ENCODE measurements at places on chromosomes 5 and 9.

GRCh38 chr9:116112236-116112635 is 41.4 kb upstream of the PAPPA start:
- no peak for DNase-seq
- H3K4me3 ChIP-seq: no peak overlapping the region
- no peak overlapping the region for H3K27ac ChIP-seq
- no peaks in the 10 kb centered on the region for H3K4me1 ChIP-seq

GRCh38 chr9:73327149-73327548 is 175.5 kb downstream of the ANXA1 start:
- H3K4me1 ChIP-seq: no peaks in the 10 kb centered on the region
- no peak overlapping the region for H3K27ac ChIP-seq
- DNase-seq: no peak
- H3K4me3 ChIP-seq: no peak overlapping the region

- H3K36me3 ChIP-seq: no peaks in the 10 kb centered on the region
- H3K4me3 ChIP-seq: no peak overlapping the region
- H3K27me3 ChIP-seq: peaks cover 2% of the 10 kb centered on the region
- H3K4me1 ChIP-seq: peaks cover 2% of the 10 kb centered on the region
Observed at GRCh38 chr9:72453797-72454196, 67.6 kb upstream of the TMC1 start.

DNA sequence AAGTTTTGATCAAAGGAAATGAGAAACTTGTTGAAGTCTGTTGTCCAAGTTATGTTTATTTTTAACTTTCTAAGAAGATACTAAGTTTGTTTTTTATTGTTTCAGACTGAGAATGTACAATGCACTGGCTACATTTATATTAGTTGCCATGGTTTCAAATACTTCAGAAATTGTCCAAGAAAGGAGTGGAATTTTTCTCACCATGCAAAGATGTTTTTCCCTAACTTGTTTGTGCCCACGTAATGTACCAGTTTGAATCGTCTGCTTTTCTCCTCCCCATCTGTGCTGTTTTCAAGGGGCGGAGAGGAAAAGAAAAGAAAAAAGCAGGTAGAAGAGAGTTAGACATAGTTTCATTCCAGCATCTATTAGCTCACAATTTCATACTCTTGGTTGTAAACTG is 407.0 kb downstream of the KCTD16 start:
- H3K36me3 ChIP-seq: no peaks in the 10 kb centered on the region
- no peaks in the 10 kb centered on the region for H3K27me3 ChIP-seq
- H3K27ac ChIP-seq: no peak overlapping the region
- no peak for DNase-seq
- H3K4me1 ChIP-seq: no peaks in the 10 kb centered on the region

- H3K4me1 ChIP-seq: peaks cover 2% of the 10 kb centered on the region
- no peak overlapping the region for H3K4me3 ChIP-seq
- no peaks in the 10 kb centered on the region for H3K27me3 ChIP-seq
- no peak for DNase-seq
- H3K27ac ChIP-seq: no peak overlapping the region
Observed at GRCh38 chr9:134716067-134716466, 74.5 kb downstream of the COL5A1 start.

GRCh38 chr9:131149688-131150053 is 24.3 kb downstream of the NUP214 start:
- DNase-seq: no peak
- peaks cover 43% of the 10 kb centered on the region for H3K36me3 ChIP-seq
- no peak overlapping the region for H3K4me3 ChIP-seq
- H3K27ac ChIP-seq: peak overlapping the region; percentile 51

- H3K27me3 ChIP-seq: peaks cover 1% of the 10 kb centered on the region
- peaks cover 27% of the 10 kb centered on the region for H3K4me1 ChIP-seq
- DNase-seq: no peak
- H3K4me3 ChIP-seq: peak overlapping the region; percentile 97
Observed at GRCh38 chr9:127714951-127715469, 453 bp downstream of the PTRH1 start.

DNA sequence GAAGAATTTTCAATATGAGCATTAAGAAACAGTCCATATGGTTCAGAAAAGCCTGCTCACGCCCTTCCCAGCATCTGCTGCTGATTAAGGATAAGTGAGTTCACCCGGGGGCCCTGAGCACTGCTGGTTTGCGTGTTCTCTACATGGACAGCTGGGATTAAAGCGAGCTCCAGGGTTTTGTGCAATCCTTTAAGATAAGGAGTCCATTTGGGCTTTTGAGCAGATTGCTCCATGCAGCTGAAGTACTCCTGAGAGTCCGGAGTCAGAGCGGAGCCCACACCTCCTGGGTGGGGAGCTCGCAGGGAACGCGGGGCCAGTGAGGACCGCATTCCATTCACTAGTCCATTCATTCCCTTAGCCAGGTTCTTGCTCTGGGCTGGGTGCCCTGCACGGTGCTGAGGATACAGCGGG is 149.3 kb upstream of the COL5A1 start:
- no peaks in the 10 kb centered on the region for H3K36me3 ChIP-seq
- no peaks in the 10 kb centered on the region for H3K27me3 ChIP-seq
- peak; percentile 10 for DNase-seq
- H3K27ac ChIP-seq: no peak overlapping the region

GRCh38 chr9:22208846-22209585 is 199.9 kb upstream of the CDKN2B start:
- no peak for DNase-seq
- peaks cover 2% of the 10 kb centered on the region for H3K27me3 ChIP-seq
- H3K27ac ChIP-seq: peak overlapping the region; percentile 88
- H3K36me3 ChIP-seq: peaks cover 1% of the 10 kb centered on the region

- no peaks in the 10 kb centered on the region for H3K36me3 ChIP-seq
- DNase-seq: no peak
- H3K27me3 ChIP-seq: no peaks in the 10 kb centered on the region
- H3K27ac ChIP-seq: no peak overlapping the region
- H3K4me3 ChIP-seq: no peak overlapping the region
- H3K4me1 ChIP-seq: no peaks in the 10 kb centered on the region
Observed at GRCh38 chr5:125549322-125549911, 803.0 kb upstream of the ZNF608 start.

DNA sequence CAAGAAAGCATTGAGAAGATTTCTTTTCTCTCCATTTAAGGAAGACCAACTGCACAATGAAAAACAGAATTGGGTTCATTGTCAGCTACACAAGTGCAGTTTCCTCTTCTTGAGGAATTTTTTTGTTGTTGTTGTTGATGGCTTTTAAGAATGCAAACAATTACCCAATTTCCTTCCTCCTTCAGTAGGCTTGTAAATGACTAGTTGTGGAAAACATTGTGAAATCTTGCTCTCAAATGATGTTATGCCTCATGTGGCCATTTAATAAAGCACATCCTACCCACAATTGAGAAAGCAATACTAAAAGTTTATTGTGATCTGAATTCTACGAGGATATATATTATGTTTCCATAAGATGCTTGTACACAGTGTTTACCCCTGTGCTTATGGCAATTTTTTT is 171.6 kb downstream of the FAM174A start:
- no peak for DNase-seq
- no peaks in the 10 kb centered on the region for H3K4me1 ChIP-seq
- H3K4me3 ChIP-seq: no peak overlapping the region
- H3K36me3 ChIP-seq: no peaks in the 10 kb centered on the region
- H3K27ac ChIP-seq: no peak overlapping the region

DNA sequence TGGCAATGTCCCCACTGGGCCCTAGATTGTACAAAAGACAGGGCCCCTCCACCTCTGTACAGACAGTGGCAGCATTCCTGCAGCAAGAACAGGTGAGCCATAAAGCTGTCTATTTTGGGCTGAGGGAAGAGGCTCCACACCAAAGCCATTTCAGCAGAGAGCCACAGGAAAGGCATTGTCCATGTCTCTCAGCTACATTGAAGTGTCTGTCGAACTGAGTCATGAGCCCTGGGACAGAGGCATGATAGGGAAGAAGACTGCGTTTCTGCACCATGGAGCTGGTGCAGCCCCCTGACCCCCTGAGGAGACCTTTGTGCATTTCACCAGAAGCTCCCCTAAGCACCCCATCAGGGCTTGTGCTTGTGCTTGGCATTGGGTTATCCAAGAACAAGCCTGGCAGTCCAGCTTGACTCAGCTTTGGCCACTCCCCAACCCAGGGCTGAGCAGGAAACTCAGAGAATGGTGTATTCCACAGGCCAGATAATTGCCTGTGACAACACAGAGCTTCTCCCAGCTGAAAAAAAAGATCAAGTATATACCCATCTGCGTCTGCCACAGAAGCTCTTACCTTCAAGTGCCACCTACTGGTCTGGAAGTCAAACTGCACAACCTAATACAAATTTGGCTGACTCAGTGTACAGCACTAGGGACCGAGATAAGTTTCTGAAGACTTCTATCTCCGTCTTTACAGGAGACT is 5.9 kb upstream of the FRMD3 start:
- no peaks in the 10 kb centered on the region for H3K36me3 ChIP-seq
- no peak overlapping the region for H3K27ac ChIP-seq
- DNase-seq: peak; percentile 32
- no peak overlapping the region for H3K4me3 ChIP-seq
- H3K27me3 ChIP-seq: peaks cover 12% of the 10 kb centered on the region

DNA sequence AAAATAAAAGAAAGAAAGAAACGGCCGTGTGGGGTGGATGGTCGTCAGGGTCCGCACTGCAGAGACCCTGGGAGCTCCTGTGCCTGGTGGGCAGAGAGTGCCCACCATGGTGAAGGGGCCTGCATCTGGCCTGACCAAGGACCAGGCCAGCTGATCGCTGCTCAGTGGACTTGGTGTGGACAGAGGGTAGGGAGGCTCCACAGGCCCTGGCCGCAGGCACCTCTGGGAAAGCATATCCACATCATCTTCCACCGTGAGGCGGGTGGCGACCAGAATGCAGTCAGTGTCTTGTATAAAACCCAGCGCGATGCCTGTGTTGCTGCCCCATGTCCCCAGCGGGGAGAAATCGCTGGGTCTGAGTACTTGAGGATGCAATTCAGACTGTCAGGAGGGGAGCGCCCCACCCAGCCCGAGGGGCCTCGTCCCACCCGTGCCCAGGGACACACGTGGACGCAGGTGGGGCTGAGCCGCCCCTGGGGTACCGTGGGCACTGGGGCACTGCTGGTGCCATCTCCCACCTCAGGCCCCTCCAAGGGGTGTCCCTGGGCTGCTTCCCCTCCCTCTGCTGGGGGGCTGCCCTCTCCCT is 27.8 kb upstream of the SLC6A19 start:
- peak overlapping the region; percentile 66 for H3K4me3 ChIP-seq
- DNase-seq: peak; percentile 24
- peak overlapping the region; percentile 68 for H3K27ac ChIP-seq
- H3K4me1 ChIP-seq: peaks cover 5% of the 10 kb centered on the region
- H3K27me3 ChIP-seq: no peaks in the 10 kb centered on the region

GRCh38 chr5:6752782-6753181 is 39.5 kb downstream of the TENT4A start:
- no peak overlapping the region for H3K4me3 ChIP-seq
- no peak for DNase-seq
- H3K27ac ChIP-seq: no peak overlapping the region
- H3K4me1 ChIP-seq: peaks cover 12% of the 10 kb centered on the region
- H3K27me3 ChIP-seq: no peaks in the 10 kb centered on the region
- H3K36me3 ChIP-seq: peaks cover 41% of the 10 kb centered on the region

GRCh38 chr5:14206028-14206725 is 63.0 kb downstream of the TRIO start:
- no peak overlapping the region for H3K4me3 ChIP-seq
- H3K27me3 ChIP-seq: peaks cover 27% of the 10 kb centered on the region
- DNase-seq: no peak

- H3K27me3 ChIP-seq: no peaks in the 10 kb centered on the region
- H3K36me3 ChIP-seq: no peaks in the 10 kb centered on the region
- no peak for DNase-seq
- H3K4me1 ChIP-seq: no peaks in the 10 kb centered on the region
- no peak overlapping the region for H3K27ac ChIP-seq
Observed at GRCh38 chr5:9325549-9325948, 220.3 kb downstream of the SEMA5A start.

GRCh38 chr9:106911951-106912350 is 49.0 kb downstream of the ZNF462 start:
- H3K27ac ChIP-seq: no peak overlapping the region
- H3K4me1 ChIP-seq: no peaks in the 10 kb centered on the region
- no peak for DNase-seq

DNA sequence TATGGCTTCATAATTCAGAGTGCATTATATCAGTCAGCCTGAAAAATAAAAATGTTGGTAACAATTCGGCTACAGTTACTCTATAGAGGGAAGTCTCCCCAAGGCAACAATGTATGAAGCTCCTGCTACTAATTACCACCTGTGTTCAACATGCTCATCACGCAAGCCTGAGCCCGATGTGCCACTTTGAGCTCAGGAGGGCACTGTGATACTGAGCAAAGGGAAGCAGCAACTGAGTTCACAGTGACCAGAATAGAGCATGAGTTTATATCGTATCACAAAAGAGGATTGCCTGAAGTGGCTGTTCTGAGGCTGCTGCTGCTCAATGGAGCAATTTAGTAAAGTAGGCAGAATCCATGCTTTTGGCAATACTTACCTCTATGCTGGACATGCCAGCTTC is 202.0 kb upstream of the HAPLN1 start:
- H3K4me1 ChIP-seq: no peaks in the 10 kb centered on the region
- H3K36me3 ChIP-seq: no peaks in the 10 kb centered on the region
- no peak overlapping the region for H3K27ac ChIP-seq
- H3K27me3 ChIP-seq: no peaks in the 10 kb centered on the region
- no peak overlapping the region for H3K4me3 ChIP-seq
- DNase-seq: no peak

GRCh38 chr9:82418334-82418733 is 429.8 kb downstream of the SPATA31D1 start:
- no peak for DNase-seq
- no peaks in the 10 kb centered on the region for H3K36me3 ChIP-seq
- H3K27ac ChIP-seq: no peak overlapping the region
- H3K4me1 ChIP-seq: no peaks in the 10 kb centered on the region
- no peak overlapping the region for H3K4me3 ChIP-seq
- H3K27me3 ChIP-seq: no peaks in the 10 kb centered on the region

DNA sequence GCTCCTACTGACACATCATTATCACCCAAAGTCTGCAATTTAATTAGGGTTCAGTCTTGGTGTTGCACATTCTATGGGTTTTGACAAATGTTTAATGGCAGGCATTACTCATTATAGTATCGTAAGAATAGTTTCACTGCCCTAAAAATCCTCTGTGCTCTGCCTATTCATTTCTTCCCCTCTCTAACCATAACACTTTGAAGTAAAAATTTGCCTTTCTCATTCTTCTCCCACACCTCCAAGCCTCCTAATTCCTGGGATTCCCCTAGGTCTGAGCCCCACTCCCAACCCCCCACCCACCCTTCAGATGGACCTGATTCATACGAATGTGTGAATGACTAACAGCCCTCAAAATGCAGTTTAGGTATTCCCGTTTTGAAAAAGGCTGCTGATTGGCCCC is 18.4 kb downstream of the ENC1 start:
- H3K27ac ChIP-seq: no peak overlapping the region
- H3K4me1 ChIP-seq: no peaks in the 10 kb centered on the region
- H3K27me3 ChIP-seq: peaks cover 14% of the 10 kb centered on the region
- no peak for DNase-seq
- H3K36me3 ChIP-seq: no peaks in the 10 kb centered on the region

- DNase-seq: peak; percentile 84
- H3K36me3 ChIP-seq: no peaks in the 10 kb centered on the region
- H3K27ac ChIP-seq: no peak within 1 kb of the TSS
- H3K27me3 ChIP-seq: peaks cover 32% of the 10 kb centered on the region
Observed at GRCh38 chr5:180209137-180209581, at the start of gene RASGEF1C. Gene RASGEF1C (minus strand): TSS chr5:180209211. CDS start chr5:180138052, 71,159 bp downstream.

- no peak overlapping the region for H3K4me3 ChIP-seq
- H3K36me3 ChIP-seq: no peaks in the 10 kb centered on the region
- DNase-seq: no peak
- H3K27ac ChIP-seq: no peak overlapping the region
Observed at GRCh38 chr9:107439991-107440456, 49.5 kb downstream of the KLF4 start.

Data from activated naive CD8-positive, alpha-beta T cell treated with anti-CD3 and anti-CD28 coated beads, Interleukin-2, amount 10 ng/mL, durations not matched to agents 7 days and 5 days (primary cell).